ENCODE measurements at places on chromosomes 1 and 21. TPM values are rescaled to one million over a fixed set of nuclear protein-coding genes. Genes with fewer than 3 reads are reported as not detected.

Gene PLCH2
- 5.5 TPM for total RNA-seq

Gene TAL1
- 1.7 TPM for total RNA-seq

Gene ARHGAP30
- 217 TPM for total RNA-seq

DNA sequence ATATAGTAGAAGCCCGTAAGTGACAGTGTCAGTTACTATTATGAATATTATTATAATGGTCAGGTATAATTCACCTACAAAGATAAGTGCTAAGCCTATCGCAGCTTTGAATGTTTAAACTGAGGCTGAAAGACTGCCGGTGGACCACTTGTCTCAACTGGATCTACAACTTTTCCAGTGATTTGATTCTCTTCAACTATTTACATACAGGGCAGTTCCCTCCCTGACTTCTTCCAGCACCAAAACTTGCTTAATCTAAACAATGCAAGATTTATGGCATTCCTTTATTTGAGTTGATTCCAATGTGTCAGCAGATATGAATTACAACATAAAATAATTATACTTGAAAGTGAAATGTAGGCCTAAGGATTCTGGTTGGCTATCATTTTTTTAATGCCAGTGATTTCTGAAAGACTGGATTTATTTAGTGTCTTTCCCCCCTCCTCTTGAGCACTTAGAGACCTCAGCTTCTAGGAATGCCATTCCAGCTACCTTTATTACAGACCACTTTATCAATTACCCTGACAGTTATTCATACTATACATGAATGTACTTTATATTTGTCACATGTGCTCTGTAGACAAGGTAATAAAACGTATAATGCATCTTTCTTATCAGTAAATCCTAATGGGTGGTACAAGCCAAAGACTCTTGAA is 153.3 kb upstream of the C8B start:
- no peak for DNase-seq
- no peak overlapping the region for H3K4me3 ChIP-seq
- no peaks in the 10 kb centered on the region for H3K36me3 ChIP-seq
- H3K27ac ChIP-seq, result no peak overlapping the region

GRCh38 chr1:150152182-150152536 is 2.4 kb downstream of the PLEKHO1 start:
- H3K27me3 ChIP-seq, result no peaks in the 10 kb centered on the region
- peak overlapping the region; percentile 93 for H3K27ac ChIP-seq
- no peak for DNase-seq
- H3K4me1 ChIP-seq, result peaks cover 38% of the 10 kb centered on the region
- H3K36me3 ChIP-seq, result peaks cover 18% of the 10 kb centered on the region

GRCh38 chr1:116943438-116943837 is 33.7 kb downstream of the PTGFRN start:
- H3K27ac ChIP-seq, result no peak overlapping the region
- H3K36me3 ChIP-seq, result no peaks in the 10 kb centered on the region
- no peak overlapping the region for H3K4me3 ChIP-seq
- no peak for DNase-seq
- no peaks in the 10 kb centered on the region for H3K27me3 ChIP-seq

DNA sequence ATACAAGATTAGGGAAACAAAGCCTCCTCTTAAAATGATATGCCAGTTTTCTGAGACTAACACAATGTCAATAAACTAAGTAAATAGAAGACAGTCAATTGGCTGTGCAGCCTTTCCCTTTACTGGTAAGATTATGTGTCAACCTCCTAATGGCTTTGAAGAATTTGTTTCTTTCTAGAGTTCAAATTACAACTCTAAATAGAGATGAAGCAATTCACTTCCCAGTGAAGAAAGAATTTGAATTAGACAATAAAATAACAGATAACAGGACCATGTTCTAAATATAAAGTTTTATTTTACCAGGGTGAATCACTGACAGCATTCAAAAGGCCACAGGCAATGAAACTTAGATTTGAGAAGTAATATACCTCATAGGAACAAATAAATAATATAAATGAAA is 680.3 kb downstream of the PLA2G4A start:
- DNase-seq, result no peak
- H3K36me3 ChIP-seq, result no peaks in the 10 kb centered on the region
- H3K27ac ChIP-seq, result no peak overlapping the region
- H3K27me3 ChIP-seq, result no peaks in the 10 kb centered on the region
- no peak overlapping the region for H3K4me3 ChIP-seq

DNA sequence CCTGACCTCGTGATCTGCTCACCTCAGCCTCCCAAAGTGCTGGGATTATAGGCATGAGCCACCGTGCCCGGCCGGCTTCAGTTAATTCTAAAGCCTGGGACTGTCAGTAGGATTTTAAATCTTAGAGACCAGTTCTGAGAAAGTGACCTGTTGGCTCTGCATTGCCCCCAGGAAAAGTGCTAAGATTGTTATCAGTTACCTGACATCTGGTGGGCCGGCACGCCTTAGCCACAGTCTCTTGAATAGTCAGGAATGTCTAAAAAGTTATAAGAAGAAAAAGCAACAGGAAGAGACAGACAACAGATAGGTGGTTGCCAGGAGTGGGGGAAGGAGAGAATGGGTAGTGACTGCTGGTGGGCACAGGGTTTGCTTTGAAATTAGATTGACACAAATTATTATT is 35.1 kb downstream of the RABGAP1L start:
- peaks cover 26% of the 10 kb centered on the region for H3K4me1 ChIP-seq
- no peaks in the 10 kb centered on the region for H3K36me3 ChIP-seq
- DNase-seq, result no peak
- no peak overlapping the region for H3K4me3 ChIP-seq

DNA sequence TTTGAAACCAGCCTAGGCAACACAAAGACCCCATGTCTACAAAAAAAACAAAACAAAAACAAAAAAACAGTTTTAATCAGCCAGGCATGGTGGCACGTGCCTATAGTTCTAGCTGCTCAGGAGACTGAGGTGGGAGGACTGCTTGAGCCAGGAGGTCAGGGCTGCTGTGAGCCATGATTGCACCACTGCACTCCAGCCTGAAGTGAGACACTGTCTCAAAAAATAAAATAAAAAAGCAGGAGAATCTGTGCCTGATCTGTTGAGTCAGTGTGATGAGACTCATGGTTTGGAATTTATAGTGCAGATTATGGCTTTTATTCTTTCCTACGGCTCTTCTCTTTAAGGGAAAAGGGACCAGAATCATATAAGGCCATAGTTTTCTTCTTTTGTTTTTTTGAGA is 16.5 kb downstream of the TRIT1 start:
- H3K36me3 ChIP-seq, result peaks cover 6% of the 10 kb centered on the region
- peaks cover 7% of the 10 kb centered on the region for H3K4me1 ChIP-seq
- no peak overlapping the region for H3K27ac ChIP-seq
- H3K27me3 ChIP-seq, result no peaks in the 10 kb centered on the region

- no peaks in the 10 kb centered on the region for H3K36me3 ChIP-seq
- H3K27ac ChIP-seq, result peak overlapping the region; percentile 51
- H3K4me1 ChIP-seq, result peaks cover 35% of the 10 kb centered on the region
- H3K27me3 ChIP-seq, result no peaks in the 10 kb centered on the region
- H3K4me3 ChIP-seq, result no peak overlapping the region
Observed at GRCh38 chr1:246609632-246610031, 43.4 kb downstream of the CNST start.

GRCh38 chr1:165543532-165544438 is at the start of gene LRRC52:
TSS of gene LRRC52 (plus strand) at chr1:165544000. CDS start at chr1:165544297, 297 bp downstream.
- no peak within 1 kb of the TSS for H3K27ac ChIP-seq
- peaks cover 51% of the 10 kb centered on the region for H3K27me3 ChIP-seq
- no peaks in the 10 kb centered on the region for H3K36me3 ChIP-seq

DNA sequence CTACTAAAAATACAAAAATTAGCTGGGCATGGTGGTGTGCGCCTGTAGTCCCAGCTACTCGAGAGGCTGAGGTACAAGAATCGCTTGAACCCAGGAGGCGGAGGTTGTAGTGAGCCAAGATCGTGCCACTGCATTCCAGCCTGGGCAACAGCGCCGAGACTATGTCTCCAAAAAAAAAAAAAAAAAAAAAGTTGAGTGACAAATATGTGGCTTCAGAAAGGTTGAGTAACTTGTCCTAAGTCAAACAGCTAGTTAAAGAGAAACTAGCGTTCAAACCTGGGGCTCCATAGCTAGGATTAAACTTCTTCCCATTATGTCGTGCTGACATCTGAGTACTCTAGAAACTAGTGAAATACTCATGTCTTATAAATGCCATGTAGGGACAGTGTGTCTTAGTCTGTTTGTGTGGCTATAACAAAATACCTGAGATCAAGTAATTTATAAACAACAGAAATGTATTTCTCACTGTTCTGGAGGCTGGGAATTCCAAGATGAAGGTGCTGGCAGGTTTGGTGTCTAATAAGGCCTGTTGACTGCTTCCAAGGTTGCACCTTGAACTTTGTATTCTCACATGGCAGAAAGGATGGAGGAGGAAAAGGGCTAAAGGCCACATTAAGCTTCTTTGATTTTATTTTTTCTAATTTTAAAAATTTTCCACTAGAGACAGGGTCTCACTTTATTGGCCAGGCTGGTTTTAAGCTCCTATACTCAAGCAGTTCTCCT is 12.0 kb downstream of the AK4 start:
- peaks cover 20% of the 10 kb centered on the region for H3K27me3 ChIP-seq
- no peak for DNase-seq
- peaks cover 7% of the 10 kb centered on the region for H3K4me1 ChIP-seq
- no peak overlapping the region for H3K4me3 ChIP-seq
- H3K36me3 ChIP-seq, result no peaks in the 10 kb centered on the region
- no peak overlapping the region for H3K27ac ChIP-seq

DNA sequence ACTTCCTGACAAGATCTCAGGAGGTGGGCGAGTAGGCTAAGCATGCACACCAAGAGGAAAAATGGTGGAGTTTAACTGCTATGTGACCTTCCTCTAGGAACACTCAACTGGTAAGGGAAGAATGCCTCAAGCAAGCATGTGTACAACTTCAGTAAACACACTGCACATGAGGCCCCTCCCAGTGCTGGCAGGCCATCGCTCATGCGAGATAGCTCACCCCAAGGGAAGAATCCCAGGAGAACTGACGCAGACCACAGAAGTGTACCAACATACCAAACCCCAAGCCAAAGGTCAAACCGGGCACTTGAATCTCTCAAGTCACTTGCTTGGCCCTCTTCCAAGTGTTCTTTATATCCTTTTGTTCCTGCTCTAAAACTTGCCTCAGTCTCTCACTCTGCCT is 40.5 kb upstream of the GALNT2 start:
- DNase-seq, result no peak
- no peak overlapping the region for H3K27ac ChIP-seq
- H3K36me3 ChIP-seq, result peaks cover 4% of the 10 kb centered on the region
- peaks cover 20% of the 10 kb centered on the region for H3K27me3 ChIP-seq

- no peak for DNase-seq
- H3K27ac ChIP-seq, result no peak overlapping the region
- H3K4me1 ChIP-seq, result peaks cover 17% of the 10 kb centered on the region
- H3K4me3 ChIP-seq, result no peak overlapping the region
Observed at GRCh38 chr1:205258719-205259118, 31.0 kb downstream of the TMCC2 start.

GRCh38 chr1:107883562-107883961 is 81.4 kb downstream of the VAV3 start:
- peaks cover 31% of the 10 kb centered on the region for H3K4me1 ChIP-seq
- no peaks in the 10 kb centered on the region for H3K36me3 ChIP-seq

- H3K4me1 ChIP-seq, result peaks cover 14% of the 10 kb centered on the region
- peaks cover 21% of the 10 kb centered on the region for H3K27me3 ChIP-seq
- no peak overlapping the region for H3K27ac ChIP-seq
- no peak overlapping the region for H3K4me3 ChIP-seq
- DNase-seq, result no peak
- H3K36me3 ChIP-seq, result no peaks in the 10 kb centered on the region
Observed at GRCh38 chr1:17216078-17216477, 11.2 kb downstream of the PADI1 start.

Measured in natural killer cell treated with Interleukin-12 subunit alpha and Interleukin-12 subunit beta and Interleukin-15 and Interleukin-18, amount 100 ng/mL, for 72 hours (primary cell).